Vagina (tissue), 2 donors: ENCODE measurements at places on chromosomes 16 and 17.

DNA sequence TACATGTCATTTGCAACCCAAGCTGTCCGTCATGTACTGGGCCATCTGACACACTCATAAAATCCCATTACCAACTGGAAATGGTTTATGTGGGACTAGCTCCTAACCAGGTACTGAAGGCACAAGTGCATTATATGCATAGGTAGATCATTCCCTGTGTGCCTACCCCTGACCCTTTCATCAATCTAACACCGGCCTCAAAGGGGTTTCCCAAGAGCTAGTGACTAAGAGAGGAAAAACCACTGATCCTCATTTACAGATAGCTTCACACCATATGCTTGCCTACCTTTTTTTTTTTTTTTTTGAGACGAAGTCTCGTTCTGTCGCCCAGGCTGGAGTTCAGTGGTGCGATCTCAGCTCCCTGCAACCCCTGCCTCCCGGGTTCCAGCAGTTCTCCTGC is 449.8 kb downstream of the SLC39A11 start:
- no peak for DNase-seq

DNA sequence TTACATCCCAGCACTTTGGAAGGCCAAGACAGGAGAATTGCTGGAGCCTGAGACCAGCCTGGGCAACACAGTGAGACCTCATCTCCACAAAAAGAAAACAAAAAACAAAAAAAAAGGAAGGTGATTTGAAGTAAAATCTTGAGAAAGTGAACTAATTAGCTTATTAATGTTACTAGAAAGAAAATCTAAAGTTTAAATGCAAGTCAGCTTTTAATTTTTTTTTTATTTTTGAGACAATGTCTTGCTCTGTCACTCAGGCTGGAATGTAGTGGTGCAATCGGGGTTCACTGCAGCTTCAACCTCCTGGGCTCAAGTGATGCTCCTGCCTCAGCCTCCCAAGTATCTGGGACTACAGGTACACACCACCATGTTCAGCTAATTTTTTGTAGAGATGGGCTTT is 3.5 kb upstream of the CTCF start:
- no peak for DNase-seq

DNA sequence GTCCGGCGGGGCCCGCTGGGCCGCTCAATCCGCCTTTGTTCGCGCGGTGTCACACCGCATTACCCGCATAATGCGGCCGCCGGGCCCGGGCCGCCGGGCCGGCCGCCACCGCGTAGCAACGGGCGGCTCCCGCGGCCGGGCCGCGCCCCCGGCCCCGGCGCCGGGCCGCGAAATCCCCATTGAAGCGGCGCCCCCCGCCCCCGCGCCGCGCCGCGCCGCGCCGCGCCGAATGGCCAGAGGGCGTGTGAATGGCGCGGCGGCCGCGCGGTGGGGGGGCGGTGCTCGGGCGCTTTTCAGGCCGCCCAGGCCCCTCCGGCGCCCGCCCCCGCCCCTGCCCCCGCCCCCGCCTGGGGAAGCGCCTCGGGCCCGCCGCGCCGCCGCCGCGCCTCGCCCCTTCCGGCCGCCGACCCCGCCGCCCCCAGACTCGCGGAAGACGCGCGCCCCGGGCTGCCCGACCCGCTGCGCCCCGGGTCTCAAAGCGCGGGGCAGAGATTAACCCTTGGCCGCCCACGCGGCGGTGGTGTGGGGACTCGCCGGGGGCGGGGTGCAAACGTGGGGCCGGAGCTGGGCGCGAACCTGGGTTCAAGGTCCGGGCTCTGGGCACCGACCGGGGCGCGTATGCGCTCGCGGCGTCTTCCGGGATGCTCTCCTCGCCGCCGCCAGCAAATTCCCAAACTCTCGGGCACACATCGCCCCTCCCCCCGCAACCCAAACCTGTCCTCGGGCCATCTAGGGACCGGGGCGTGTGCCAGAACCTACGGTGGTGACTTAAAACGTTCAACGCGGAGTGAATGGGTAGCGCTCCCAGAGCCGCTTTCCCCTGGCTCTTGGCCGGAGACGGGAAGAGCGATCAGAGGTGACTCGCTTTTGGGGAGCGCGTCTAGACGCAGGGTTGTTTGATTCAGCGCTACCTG is 46.7 kb downstream of the WNT3 start:
- DNase-seq, result no peak

GRCh38 chr17:48123776-48124388 is 16.3 kb downstream of the SNX11 start:
- DNase-seq, result no peak

DNA sequence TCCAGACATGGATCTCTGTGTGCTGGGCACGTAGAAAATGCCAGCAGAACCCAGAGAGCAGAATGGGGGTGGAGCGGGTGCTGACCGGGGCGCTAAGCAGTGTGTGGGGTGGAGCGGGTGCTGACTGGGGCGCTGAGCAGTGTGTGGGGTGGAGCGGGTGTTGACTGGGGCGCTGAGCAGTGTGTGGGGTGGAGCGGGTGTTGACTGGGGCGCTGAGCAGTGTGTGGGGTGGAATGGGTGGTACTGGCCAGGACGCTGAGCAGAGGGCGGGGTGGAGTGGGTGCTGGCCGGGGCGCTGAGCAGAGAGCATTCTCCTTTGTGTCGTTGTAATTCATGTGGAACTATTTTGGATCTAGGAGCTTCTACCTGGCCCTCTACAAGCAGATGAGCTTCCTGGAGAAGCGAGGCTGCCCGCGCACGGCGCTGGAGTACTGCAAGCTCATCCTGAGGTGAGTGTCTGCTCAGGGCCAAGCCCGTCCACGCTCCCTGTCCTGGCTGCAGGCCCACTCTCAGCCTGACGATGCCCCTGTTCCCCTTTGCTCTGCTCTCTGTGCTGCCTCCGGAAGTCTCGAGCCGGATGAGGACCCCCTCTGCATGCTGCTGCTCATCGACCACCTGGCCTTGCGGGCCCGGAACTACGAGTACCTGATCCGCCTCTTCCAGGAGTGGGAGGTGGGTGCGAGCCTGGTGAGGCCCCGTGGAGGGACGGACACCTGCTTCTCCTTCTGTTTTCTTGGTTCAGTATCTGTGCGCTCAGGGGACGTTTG is 20.3 kb upstream of the MC1R start:
- no peak for DNase-seq

GRCh38 chr17:69096541-69096940 is 35.8 kb upstream of the ABCA9 start:
- no peak for DNase-seq

DNA sequence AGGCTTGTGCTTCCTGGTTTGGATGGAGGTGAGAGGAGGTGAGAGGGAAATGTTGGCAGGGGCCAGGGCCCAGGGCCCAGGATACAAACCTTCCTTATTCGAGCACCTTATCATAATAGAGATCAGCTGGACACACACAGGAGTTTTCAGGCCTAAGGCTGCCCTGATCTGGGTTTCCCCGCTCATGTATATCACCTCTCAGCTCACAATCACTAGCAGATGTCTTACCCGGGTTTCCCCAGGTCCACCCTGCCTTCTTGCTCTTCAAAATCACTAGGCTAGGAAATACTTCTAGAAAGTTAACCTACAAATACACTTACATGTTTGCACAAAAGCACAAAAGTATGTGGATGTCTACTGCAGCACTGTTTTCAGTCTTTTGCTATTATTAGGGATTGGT is 4.2 kb downstream of the HSPB9 start:
- DNase-seq, result no peak

DNA sequence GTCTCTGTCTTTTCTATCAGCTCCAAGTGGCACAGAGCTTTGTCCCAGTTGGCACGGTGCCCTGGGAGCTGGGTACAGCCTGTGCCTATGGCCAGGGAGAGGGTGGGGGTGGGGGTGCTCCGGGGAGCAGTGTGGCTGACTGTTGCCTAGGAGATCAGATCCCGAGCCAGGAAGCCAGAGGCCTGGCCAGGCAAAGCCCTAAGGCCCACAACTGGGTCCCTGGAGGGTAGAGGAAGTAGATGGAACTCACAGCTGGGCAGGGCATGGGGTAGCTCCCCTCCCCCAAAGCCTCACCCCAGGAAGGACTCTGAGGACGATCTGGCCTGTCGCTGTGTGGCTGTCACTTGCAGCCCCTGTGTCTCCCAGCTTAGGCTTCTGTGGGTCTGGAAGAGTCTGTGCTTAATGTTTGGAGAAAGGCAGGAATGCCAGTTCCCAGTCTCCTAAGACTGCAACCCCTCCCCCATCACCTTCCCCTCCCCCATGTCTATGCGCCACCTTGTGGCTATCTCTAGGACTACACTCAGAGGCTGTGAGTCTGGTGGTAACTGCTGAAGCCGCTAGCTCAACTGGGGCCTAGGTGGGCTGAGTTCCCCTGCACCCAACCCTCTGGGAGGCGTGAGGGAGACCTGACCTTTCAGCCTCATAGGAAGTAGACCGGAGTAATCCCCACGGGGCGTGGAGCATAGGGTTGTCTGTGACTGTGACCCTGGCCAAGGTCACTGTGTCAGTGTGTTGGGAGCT is 12.6 kb downstream of the THRA start:
- no peak for DNase-seq

DNA sequence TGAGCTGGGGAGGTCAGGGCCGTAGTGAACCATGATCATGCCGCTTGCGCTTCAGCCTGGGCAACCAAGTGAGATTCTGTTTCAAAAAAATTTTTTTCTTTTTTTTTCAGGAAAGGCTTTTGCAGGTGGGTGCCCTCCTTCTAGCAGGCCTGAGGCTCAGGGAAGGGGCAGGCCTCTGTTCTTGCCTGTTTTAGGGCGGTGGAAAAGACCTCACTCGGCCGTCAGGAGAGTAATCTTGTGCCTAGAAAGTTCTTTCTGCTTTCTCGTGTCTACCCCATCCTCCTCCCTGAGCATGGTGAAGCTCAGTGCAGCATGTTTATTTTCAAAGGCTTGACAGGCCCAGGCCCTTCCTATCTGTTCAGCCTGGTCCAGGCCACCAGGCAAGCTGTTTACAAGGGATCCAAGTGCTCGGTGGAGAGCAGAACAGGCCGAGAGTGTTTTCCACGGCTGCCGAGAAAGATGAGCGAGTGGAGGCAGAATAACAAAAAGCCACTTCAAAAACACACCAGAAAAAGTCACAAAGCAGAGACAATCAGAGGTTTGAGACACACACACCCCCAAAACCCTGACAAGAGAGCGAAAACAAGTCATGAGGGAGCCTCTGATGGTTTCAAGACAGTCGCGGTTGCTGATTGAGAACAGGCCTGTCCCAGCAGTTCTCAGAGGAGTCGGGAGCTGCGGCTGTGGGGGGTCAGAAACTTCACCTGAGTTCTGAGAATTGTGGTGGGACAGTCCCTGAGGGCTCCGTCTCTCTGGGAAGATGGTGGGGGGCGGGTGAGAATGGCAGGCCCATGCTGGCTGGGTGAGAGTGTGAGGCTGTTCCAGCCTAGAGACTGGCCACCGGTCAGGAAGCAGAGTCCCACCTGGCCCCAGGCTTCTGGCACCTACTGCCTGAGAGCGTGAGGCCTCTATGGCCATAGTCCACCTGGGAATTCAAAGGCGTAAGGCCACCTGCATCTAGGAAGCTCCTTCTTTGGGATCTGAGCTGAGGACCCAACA is 37.5 kb upstream of the CCR7 start:
- DNase-seq, result no peak

- no peak for DNase-seq
These were observed 43.5 kb downstream of the CYB561 start for GRCh38 chr17:63402431-63403212.

DNA sequence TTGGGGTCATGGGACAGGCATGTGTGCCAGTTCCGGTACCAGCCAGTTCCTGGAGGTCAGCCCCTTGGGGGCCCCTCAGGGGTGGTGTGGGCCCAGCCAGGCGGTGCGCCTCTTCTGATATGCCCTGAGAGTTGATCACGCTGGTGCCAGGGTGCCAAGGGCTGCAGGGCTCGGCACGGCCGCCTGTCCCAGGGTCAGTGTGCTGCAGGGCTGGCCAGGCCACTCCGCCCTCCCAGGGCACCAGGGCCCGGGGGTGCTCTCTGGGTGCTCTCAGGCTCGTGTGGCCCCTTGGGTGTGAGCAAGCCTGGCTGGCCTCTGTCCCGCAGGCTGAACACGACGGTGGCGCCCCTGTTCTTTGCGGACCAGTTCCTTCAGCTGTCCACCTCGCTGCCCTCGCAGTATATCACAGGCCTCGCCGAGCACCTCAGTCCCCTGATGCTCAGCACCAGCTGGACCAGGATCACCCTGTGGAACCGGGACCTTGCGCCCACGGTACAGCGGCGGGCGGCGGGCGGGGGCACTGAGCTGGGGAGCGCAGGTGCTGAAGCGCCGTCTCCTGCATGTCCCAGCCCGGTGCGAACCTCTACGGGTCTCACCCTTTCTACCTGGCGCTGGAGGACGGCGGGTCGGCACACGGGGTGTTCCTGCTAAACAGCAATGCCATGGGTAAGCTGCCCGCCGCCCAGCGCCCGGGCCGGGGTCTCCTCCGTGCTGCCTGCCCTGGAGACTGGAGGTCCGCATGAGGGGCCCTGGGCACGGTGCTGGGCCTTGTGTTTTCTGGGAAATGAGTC is 6.0 kb downstream of the GAA start:
- DNase-seq, result no peak

GRCh38 chr16:20844588-20844987 is 38.3 kb downstream of the REXO5 start:
- DNase-seq, result no peak

DNA sequence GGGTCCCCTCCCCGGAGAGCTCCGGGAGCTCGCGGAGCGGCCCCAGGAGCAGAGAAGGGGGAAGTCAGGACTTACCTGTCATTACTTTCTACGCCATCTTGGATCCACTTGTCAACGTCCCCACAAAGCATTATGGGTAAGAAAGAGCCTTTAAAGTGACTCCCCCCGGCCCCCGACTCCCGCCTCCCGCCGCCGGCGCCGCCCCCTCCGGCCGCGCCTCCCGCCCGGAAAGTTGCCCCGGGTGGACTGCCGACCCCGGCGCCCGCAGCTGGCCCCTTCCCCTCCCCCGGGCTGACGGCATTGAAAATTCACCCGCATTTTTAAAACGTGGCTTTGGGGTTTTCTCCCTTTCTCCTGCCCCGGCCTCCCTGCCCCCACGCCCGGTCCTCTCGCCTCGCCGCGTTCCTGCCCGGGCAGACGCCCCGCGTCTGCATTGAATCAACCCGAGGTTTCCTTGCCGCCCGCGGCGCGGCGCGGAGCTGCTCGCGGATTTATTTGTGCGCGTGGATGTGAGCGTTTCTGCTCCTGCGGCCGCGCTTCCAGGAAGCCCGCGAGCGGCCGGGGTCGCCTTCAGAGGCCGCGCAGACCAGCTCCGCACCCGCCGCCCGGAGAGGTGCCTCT is at the start of gene HELZ:
HELZ (minus strand) TSS at position 124 of the 621 bp plus-strand sequence. CDS start 26,392 bp downstream, outside the sequence.
- no peak for DNase-seq

DNA sequence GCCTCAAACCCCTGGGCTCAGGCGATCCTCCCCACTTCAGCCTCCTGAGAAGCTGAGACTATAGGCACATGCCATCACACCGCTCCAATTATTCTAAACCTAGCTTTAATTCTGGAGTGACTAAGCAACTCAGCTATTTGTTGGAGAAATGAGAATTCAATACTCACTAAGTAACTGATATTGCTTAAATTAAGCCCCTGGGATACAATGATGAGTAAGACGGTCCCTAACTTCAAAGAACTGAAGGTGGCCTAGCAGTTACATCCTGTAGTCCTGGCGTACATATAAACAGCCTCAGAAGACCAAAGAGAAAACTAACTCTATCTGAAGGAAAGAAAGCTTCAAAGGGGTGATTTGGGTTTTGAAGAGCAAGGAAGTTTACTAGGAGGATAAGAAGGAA is 25.0 kb downstream of the XPO6 start:
- no peak for DNase-seq

GRCh38 chr17:67633751-67634211 is 84.0 kb upstream of the NOL11 start:
- no peak for DNase-seq
